ENCODE measurements at places on chromosomes 4 and X. TPM values are rescaled to one million over a fixed set of nuclear protein-coding genes. Genes with fewer than 3 reads are reported as not detected.
A peak's percentile ranks its signal among the peaks of the same experiment; 100 is the strongest.

DNA sequence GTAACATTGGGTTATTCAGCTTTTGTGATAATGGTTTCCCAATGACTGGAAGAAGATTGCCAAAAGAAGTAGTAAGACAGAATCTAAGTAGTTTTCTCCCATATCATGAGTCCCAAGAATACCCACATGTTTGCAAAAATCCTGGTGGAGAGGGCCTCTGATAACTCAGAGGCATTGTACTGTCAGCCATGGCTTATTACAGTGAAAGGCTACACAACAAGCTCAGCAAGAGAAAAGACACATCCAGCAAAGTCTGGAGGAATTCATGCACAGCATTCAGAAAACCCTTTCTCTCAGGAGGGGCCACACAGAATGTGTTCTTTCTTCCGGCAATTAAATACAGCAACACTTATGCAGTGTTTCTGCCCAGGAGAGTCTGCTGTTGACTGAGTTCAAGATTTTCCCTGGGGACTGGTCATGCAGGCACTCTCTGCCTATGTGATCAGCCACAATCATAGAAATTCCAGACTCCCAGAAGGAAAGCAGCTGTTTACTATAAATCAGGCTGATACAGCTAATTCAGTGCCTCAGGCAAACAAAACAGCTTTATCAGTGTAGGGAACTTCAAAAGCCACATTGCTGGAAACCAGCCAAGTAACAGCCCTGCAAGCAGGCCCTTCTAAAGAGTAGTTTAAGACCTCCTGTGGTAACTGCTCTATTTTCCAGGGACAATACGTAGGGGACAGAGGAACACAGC lies 937.1 kb downstream of the CCSER1 start:
- no peaks in the 10 kb centered on the region for H3K4me1 ChIP-seq
- H3K36me3 ChIP-seq = no peaks in the 10 kb centered on the region
- H3K4me3 ChIP-seq = no peak overlapping the region
- no peaks in the 10 kb centered on the region for H3K27me3 ChIP-seq
- no peak overlapping the region for H3K27ac ChIP-seq

DNA sequence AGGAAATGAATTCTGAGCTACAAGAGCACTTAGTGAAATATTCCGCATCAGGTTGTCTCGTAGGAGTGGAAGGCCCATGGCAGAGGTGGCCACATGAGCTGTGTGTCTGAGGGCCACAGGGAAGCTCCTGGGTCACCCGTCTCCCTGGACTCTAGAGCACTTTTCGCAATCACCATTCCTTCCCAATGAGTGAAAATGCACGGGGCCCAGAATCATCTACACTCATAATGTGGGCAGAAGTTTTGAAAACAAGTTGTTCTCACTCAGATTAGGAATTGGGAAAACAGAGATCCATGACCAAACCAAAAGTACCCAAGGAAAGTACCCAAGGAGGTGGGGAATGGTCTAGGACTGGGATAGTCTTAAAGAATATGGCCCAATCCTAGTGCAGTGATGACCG lies 94.4 kb downstream of the SCD5 start:
- no peak overlapping the region for H3K4me3 ChIP-seq
- H3K27me3 ChIP-seq = no peaks in the 10 kb centered on the region
- no peaks in the 10 kb centered on the region for H3K36me3 ChIP-seq
- H3K27ac ChIP-seq = no peak overlapping the region
- no peaks in the 10 kb centered on the region for H3K4me1 ChIP-seq

GRCh38 chr4:125951261-125951887 lies 636.6 kb downstream of the FAT4 start:
- H3K4me1 ChIP-seq = no peaks in the 10 kb centered on the region
- no peaks in the 10 kb centered on the region for H3K27me3 ChIP-seq
- DNase-seq = no peak
- no peaks in the 10 kb centered on the region for H3K36me3 ChIP-seq

- no peak overlapping the region for H3K4me3 ChIP-seq
- DNase-seq = peak; percentile 23
- H3K27me3 ChIP-seq = no peaks in the 10 kb centered on the region
- no peaks in the 10 kb centered on the region for H3K36me3 ChIP-seq
Measured at GRCh38 chrX:15465896-15466651, 27.1 kb downstream of the PIR start.

Gene CPXCR1
- total RNA-seq = not detected

Gene CLDN34
- not detected for total RNA-seq

Gene EPGN
- total RNA-seq = not detected

Data from activated CD4-positive, alpha-beta T cell treated with anti-CD3 and anti-CD28 coated beads for 36 hours (primary cell).